T-helper 17 cell (primary cell): ENCODE measurements at places on chromosomes 5 and 9. TPM values are rescaled to one million over a fixed set of nuclear protein-coding genes. Genes with fewer than 3 reads are reported as not detected.

The PLAC8L1 gene
- total RNA-seq = 0.94 TPM

The GRXCR2 gene
- total RNA-seq = not detected

The TBCA gene
- total RNA-seq = 91.6 TPM

DNA sequence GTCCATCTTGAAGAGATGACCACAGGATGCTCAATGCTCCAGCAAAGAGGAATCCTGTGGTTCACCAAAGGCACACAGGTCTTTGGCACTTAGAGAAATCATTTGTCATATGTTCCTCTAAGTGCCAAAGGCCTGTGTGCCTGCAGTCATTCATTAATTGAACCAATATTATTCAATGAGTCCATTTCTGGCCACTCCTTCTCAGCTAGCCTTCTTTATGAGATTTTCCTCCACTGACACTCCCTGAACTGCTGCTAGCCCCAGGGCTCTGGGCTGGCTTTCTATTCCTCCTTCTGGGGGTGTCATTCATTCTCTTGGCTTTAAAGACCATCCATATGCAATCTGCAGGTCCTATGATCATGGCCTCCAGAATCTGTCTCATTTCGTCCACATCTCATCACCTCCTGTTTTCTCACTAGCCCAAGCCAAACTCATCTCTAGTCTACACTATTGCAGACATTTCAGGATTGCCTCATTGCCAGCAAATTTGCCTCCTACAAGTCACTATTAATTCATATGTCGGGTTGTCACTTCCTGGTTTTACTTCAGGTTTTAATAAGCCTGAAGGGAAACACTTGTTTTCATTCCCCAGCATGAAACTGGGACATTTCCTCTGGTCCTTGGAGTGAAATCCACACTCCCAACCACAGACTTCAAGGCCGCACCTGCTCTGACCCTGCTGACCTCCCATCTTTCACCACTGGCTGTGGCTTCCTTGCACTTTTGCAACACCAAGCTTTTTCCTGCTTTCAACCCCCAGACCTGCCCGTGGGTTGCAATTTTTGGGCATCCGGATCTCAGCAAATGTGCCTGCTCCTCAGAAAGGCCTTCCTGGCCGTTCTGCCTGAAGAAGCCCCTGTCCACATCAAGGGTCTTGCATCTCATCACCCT lies 35.1 kb downstream of the KCNIP1 start:
- no peak for DNase-seq

DNA sequence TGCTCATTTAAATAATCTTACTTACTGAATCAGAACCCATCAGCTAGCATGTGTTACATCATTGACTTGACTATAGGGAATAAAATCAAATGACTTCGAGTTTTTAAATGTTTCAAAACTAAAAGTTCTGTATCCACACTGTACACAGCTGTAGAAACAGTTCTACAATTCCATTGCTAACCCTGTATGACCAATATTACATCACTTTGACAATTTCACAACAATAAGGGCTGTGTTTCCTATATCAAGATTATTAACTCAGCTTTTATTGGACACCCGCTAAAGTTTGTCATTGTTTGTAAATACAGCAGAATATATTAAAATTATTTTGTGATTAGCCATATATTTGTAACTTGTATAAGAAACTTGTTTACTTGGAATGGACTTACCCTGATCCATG lies 540.8 kb downstream of the PRELID2 start:
- DNase-seq = no peak

GRCh38 chr9:114452219-114453165 lies 52.8 kb downstream of the WHRN start:
- no peak for DNase-seq

GRCh38 chr9:131406563-131407436 lies 12.9 kb downstream of the PRRC2B start:
- DNase-seq = no peak

DNA sequence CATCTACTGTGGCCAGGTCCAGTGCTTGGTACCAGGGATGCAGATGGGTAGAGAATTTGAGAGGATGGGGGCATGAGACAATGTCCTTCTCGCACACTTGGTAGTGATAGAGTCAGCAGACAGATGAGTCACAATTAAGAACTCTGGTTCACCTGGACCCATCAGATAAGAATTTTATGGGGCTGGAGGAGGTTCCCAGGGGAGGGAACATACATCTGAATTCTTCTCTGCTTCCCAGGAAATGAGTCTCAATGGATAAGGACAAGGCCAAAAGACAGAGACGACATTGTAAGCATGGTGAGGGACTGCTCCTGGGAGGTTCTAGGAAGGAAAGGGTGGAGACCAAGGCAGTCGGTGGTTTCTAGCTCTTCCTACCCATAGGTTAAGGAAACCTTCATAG lies 5.3 kb downstream of the SLC4A9 start:
- DNase-seq = no peak

GRCh38 chr5:10710513-10711128 lies 50.4 kb downstream of the DAP start:
- no peak for DNase-seq

DNA sequence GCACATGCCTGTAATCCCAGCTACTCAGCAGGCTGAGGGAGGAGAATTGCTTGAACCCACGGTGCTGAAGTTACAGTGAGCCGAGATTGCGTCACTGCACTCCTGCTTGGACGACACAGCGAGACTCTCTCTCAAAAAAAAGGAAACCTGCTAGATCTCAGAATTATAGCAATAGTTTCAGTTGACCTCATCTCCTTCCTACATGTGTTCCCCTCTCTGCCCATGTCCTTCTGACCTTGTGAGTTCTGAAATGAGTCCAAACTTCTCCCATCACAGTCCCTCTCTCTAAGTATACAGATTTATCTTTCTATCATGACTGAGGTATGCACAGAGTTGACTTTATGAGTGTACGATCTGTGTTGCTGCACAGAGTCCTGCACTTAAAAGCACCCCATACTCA lies 44.6 kb upstream of the SHOC1 start:
- DNase-seq = no peak

DNA sequence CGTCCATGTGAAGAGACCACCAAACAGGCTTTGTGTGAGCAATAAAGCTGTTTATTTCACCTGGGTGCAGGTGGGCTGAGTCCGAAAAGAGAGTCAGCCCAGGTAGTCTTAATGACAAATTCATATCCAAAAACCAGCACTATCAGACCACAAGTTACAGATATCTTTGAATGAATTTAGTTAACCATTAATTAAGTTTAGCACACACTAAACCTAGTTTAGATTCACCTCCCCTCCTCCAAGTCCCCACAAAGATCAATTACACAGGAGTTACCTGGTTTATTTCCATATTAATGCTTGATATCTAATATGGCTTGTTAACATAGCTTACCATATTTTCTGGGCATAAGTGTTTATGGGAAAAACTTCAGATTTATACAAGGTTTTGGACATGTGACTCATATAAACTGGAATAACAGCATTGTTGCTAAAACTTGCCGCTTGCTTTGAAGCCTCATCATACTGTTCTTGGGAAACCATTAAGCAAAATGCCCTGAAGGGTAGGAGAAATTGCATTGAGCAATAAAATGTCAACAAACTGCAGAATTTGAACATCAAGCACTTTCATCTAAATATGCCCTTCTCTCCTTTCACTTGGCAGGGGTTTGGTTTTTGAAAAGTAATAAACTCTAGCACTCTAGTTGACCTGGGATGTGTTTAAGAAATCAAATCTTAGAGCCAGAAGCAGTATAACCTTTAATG lies 166.9 kb downstream of the SNCAIP start:
- no peak for DNase-seq

DNA sequence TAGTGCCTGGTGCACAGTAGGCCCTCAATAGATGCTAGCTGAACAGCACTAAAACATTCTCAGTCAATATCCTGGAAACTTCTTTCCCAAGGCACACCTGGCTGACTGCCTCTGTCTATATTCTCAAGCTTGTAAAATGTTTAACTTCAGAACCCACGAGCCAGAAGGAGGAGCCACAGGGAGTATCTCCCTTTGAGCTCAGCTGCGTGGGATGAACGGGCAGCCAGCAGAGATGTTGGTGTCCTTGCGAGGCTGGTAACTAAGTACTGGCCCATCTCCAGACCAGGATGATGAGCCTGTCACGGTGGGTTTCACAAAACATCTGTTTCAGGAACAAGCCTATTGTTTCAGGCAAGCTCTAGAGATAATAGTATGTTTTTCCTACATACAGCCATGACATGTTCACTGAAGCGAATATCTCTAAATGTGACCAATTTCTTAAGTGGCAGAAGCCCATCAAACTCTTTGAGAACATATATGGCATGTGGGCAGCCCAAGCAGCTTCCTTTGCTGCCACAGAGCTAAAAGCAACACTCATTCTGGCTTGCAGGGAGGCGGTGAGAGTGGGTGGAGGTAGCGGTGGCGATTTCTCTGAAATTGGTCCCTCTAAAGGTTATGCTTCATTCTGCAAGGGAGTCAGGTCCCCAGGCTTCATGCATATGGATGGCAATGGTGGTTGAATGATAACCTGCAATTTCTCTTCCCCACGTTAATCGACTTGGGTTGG lies 206.2 kb downstream of the TTLL11 start:
- DNase-seq = no peak

DNA sequence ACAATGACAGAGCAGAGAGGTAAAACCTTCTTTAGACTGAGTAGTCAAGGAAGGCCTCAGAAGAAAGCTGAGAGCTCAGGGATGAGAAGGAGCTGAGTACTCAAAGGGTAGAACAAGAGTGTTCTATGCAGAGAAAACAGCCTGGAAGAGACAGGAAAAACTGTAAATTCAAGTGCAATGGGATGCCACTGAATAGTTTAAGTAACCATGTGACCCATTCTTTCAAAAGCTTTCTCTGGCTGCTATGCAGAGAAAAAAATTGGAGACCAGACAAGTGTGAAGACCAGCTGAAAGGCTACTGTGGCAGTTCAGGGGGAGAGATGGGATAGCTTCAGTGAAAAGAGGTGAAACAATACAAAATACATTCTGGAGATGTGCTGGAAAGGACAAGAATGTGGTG lies 61.3 kb upstream of the RNF38 start:
- DNase-seq = no peak

- DNase-seq = no peak
These were observed 322.3 kb downstream of the ASTN2 start for GRCh38 chr9:117092582-117092981.
